ENCODE measurements at places on chromosomes 4 and X. TPM values are rescaled to one million over a fixed set of nuclear protein-coding genes. Genes with fewer than 3 reads are reported as not detected.

- no peaks in the 10 kb centered on the region for H3K36me3 ChIP-seq
- no peaks in the 10 kb centered on the region for H3K27me3 ChIP-seq
- H3K27ac ChIP-seq: no peak overlapping the region
- DNase-seq: no peak
Observed at GRCh38 chr4:140691369-140691768, 64.8 kb downstream of the TBC1D9 start.

DNA sequence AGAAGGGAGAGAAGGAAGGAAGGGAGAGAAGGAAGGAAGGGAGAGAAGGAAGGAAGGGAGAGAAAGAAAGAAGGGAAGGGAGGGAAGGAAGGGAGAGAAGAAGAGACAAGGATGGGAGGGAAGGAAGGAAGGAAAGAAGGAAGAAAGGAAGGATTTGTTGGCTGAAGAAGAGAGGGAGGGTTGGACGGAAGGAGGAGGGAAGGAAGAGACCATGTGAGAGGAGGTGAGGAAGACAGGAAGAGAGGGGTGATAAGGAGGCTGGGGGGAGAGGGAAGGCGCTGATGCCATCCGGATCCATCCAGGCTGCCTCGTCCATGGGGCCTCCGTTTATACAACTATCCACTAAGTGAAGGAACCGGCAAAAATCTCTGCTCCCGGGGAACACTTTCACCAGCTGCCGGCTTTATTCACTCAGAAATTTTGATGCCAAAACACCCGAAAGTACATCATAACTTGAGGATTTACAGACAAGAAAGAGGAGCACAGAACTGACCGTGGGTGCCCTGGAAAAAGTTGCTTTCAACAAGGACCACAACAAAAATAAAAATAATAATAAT, 14.9 kb downstream of the DHRSX start:
- H3K27ac ChIP-seq: no peak overlapping the region
- H3K27me3 ChIP-seq: no peaks in the 10 kb centered on the region
- H3K4me1 ChIP-seq: no peaks in the 10 kb centered on the region
- H3K4me3 ChIP-seq: no peak overlapping the region
- DNase-seq: peak; percentile 13

GRCh38 chr4:154491341-154492271, at the start of gene DCHS2:
DCHS2 (minus strand) TSS chr4:154491799; CDS start chr4:154491355, 444 bp downstream.
- peaks cover 10% of the 10 kb centered on the region for H3K4me1 ChIP-seq
- H3K27ac ChIP-seq: no peak within 1 kb of the TSS
- DNase-seq: peak; percentile 64
- no peaks in the 10 kb centered on the region for H3K36me3 ChIP-seq
- H3K27me3 ChIP-seq: peaks cover 42% of the 10 kb centered on the region

DNA sequence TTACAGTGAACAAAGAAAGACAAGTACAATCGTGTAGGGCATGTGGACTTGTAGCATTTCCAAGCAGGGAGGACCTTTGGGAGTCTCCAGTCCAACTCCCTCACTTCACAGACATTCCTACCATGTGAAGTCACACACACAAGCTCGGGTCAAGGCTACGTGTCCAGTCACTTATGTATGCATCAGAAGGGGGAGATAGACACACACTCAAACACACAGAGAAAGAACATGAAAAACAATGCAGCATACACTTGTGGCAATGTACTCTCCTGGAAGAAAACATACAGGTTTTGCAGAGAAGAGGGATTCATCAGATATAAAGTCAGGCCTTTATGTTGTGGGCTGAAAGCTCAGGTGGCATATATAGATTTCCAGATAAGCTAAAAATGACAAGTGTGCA, 136.1 kb upstream of the MID1 start:
- H3K36me3 ChIP-seq: no peaks in the 10 kb centered on the region
- no peak overlapping the region for H3K4me3 ChIP-seq
- H3K27ac ChIP-seq: no peak overlapping the region
- DNase-seq: no peak
- H3K4me1 ChIP-seq: no peaks in the 10 kb centered on the region

DNA sequence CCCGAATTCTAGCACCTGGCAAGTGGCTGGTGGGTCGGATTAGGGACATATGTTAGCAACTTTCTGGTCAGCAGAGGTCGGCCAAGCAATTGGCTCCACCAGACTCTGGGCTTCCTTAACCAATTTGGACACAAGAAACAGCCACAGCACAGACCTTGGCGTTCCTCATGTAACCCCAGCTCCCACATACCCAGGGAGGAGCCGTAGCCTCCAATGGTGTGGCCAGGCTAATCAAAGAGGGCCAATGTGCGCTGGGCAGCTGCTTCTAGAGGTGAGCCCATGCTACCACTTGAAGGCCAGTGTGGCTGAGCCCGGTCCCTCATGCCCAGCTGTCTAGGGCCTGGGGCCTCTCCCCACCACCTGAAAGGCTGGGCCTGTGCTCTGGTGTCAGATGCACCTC, 82.5 kb upstream of the MSX1 start:
- H3K27ac ChIP-seq: no peak overlapping the region
- H3K27me3 ChIP-seq: no peaks in the 10 kb centered on the region
- no peak for DNase-seq

NAA11 gene
- total RNA-seq: not detected

MTTP gene
- not detected for total RNA-seq

EFHC2 gene
- 0.18 TPM for total RNA-seq

- H3K27ac ChIP-seq: no peak overlapping the region
- H3K36me3 ChIP-seq: no peaks in the 10 kb centered on the region
- H3K4me1 ChIP-seq: no peaks in the 10 kb centered on the region
- no peak for DNase-seq
- no peaks in the 10 kb centered on the region for H3K27me3 ChIP-seq
Observed at GRCh38 chr4:59455751-59456150, 1744.4 kb upstream of the ADGRL3 start.

DNA sequence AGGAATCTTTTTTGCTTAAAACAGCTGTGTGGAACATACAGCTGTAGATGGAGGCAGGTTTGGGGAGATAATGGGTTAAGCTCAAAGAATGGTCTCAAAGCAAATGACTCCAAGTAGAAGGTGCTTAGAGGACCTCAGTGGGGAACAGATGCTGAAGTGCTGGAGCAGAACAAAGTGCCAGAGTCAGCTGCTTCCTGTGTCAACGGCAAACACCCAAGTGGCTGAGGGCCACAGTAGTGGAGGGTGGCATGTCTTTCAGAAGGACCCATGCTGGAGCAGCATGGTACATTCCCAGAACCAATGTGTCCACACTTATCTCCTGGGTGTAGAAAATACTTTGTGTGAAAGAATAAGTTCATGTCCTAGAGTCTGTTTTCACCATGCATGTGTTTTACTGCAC, 197.5 kb downstream of the CCNG2 start:
- no peaks in the 10 kb centered on the region for H3K27me3 ChIP-seq
- no peaks in the 10 kb centered on the region for H3K4me1 ChIP-seq
- no peak for DNase-seq
- no peaks in the 10 kb centered on the region for H3K36me3 ChIP-seq
- H3K4me3 ChIP-seq: no peak overlapping the region

MAGEB2 gene
- total RNA-seq: not detected

DNA sequence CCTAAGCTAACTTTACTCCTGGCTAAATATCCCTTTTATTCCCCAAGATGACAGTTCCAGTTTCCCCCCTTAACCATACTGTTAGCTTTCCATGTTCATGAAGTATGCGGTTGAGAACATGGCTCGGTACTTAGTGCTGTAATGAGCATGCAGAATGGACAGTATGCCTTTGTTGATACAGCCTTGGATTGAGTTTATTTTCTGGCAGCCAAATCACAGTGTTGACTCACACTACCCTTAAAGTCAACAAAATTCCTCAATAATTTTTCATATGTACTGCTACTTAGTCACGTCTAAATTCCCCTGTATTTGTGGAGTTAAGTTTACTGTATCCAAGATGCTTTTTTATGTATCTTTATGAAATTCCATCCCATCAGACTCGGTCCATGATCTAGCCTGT, 1.4 kb upstream of the VEGFC start:
- H3K27me3 ChIP-seq: no peaks in the 10 kb centered on the region
- no peaks in the 10 kb centered on the region for H3K36me3 ChIP-seq
- DNase-seq: no peak
- no peaks in the 10 kb centered on the region for H3K4me1 ChIP-seq
- no peak overlapping the region for H3K27ac ChIP-seq

GRCh38 chr4:54255881-54256280, 26.8 kb downstream of the PDGFRA start:
- H3K27me3 ChIP-seq: no peaks in the 10 kb centered on the region
- H3K27ac ChIP-seq: no peak overlapping the region
- no peak for DNase-seq
- H3K4me1 ChIP-seq: no peaks in the 10 kb centered on the region
- no peak overlapping the region for H3K4me3 ChIP-seq

- H3K4me3 ChIP-seq: peak overlapping the region; percentile 60
- no peak for DNase-seq
- no peaks in the 10 kb centered on the region for H3K36me3 ChIP-seq
- H3K4me1 ChIP-seq: no peaks in the 10 kb centered on the region
- H3K27ac ChIP-seq: peak overlapping the region; percentile 11
Observed at GRCh38 chrX:15737190-15737958, 696 bp upstream of the CA5B start.

DNA sequence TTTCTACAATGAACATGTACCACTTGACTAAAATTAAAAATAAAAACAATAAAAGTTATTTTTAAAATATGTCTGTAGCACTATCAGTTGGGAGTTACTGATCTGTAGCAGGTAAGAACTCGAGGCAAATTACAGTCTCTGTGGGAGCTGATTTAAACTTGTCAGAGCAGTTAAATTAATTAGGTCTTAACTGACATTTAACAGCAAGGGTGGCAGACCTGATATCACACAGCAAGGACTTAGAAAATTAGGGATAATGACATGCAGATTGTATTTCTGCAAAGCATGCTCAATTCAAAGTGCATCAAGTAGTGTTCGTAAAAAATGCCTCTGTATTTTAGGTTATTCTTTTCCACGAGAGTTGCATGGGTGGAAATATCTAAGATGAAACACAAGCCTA, 208.9 kb downstream of the SPATA18 start:
- DNase-seq: no peak
- H3K27me3 ChIP-seq: no peaks in the 10 kb centered on the region
- H3K4me1 ChIP-seq: no peaks in the 10 kb centered on the region

GRCh38 chr4:89922848-89923416, 28.3 kb downstream of the MMRN1 start:
- H3K27ac ChIP-seq: no peak overlapping the region
- DNase-seq: no peak
- no peaks in the 10 kb centered on the region for H3K4me1 ChIP-seq
- no peaks in the 10 kb centered on the region for H3K27me3 ChIP-seq

DNA sequence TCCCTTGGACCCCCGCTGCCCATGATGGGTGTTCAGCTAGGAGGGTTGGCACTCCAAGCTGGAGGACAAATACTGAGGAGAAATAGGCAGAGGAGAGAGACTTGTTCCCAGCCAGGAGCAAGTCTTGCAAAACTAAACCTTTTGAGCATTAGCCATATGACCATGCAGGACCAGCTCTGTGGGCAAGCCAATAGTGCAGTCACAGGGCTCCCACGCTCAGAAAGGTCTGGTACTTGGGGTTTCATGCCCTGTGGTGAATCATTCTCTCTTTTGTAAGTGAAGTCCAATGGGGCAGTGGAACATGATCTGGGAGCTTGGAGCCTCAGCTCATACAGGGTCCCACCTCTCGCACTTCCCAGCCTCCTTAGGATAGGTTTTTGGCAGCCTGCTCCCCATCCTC, 300.9 kb downstream of the BCOR start:
- H3K27ac ChIP-seq: no peak overlapping the region
- H3K27me3 ChIP-seq: no peaks in the 10 kb centered on the region
- no peak for DNase-seq
- no peak overlapping the region for H3K4me3 ChIP-seq
- no peaks in the 10 kb centered on the region for H3K4me1 ChIP-seq

DNA sequence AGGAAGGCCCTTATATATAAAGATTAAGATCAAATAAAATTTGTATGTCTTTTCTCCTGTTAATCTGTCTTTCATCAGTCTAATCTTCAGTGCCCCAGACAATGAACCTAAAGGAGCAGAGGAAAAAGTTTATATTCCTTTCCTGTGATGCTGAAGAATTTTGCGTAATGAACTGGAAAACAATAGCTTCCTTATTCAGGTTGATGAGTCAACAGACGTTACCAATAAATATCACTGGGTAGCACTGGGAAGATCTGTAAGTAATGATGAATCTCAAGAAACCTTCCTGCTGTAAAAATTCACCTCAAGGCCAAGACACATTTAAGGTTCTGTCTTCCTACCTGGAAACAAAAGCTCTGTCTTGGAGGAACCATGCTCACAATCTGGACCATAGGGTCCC, 25.5 kb downstream of the CDKN2AIP start:
- no peak overlapping the region for H3K27ac ChIP-seq
- no peak for DNase-seq
- H3K4me1 ChIP-seq: peaks cover 4% of the 10 kb centered on the region
- no peaks in the 10 kb centered on the region for H3K27me3 ChIP-seq
- H3K36me3 ChIP-seq: no peaks in the 10 kb centered on the region

DNA sequence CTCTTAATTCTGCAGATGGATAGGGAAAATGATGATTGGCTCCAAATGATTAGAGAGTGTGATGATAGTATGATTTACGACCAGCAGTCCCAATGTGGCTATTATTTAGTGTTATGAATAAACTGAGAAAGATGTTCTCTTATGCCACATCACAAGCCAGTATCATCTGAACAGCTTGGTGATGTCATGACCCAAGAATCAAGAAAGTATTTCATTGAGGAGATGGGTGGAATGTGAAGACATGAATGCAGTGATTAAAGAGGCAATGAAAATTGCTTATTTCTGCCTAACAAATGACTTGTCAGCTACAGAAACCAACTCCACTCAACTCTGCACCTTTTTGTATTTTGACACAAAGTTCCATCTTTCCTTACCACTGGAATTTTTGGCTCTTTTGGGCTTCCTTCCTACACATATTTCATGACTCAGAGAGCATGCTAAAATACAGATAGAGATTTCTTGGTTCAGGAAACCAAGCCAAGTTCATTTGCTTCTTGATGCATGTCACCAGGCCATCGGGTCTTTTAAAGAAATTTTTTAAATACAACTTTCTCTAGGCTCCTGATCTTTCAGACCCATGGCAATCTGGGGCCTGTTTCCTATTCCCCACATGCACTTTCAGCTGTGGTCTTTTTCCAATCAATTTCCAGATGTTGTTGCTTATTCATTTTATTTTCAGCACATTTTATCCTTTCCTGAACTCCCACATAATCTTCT, 174.2 kb downstream of the HHIP start:
- no peaks in the 10 kb centered on the region for H3K27me3 ChIP-seq
- no peak for DNase-seq
- H3K4me1 ChIP-seq: no peaks in the 10 kb centered on the region
- H3K36me3 ChIP-seq: no peaks in the 10 kb centered on the region

IL2 gene
- total RNA-seq: not detected

DNA sequence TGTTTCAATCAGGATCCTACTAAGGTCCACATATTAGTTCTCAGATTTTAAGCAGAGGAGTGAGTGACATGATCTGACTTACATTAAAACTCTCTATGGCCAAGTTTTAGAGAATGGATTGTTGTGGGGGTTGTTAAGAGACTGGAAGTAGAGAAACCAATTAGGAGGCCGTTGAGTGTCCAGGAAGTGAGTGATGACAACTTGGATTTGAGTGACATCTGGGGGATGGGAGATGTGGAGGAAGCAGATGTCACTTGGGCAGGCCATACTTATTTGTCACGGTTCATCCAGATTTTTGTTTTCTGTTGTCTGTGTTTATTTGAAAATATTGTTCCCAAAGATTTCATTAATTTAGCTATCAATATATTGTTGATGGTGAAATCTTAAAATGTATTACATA, 28.3 kb downstream of the ADD1 start:
- H3K36me3 ChIP-seq: no peaks in the 10 kb centered on the region
- DNase-seq: no peak
- no peak overlapping the region for H3K27ac ChIP-seq
- H3K4me3 ChIP-seq: no peak overlapping the region

- no peak overlapping the region for H3K4me3 ChIP-seq
- DNase-seq: no peak
- H3K36me3 ChIP-seq: no peaks in the 10 kb centered on the region
- H3K27me3 ChIP-seq: no peaks in the 10 kb centered on the region
- H3K27ac ChIP-seq: no peak overlapping the region
- H3K4me1 ChIP-seq: no peaks in the 10 kb centered on the region
Observed at GRCh38 chr4:129350834-129351721, 255.1 kb downstream of the C4orf33 start.

Data from pancreas (tissue), 10 donors.